ENCODE measurements at places on chromosomes 3 and 15.

DNA sequence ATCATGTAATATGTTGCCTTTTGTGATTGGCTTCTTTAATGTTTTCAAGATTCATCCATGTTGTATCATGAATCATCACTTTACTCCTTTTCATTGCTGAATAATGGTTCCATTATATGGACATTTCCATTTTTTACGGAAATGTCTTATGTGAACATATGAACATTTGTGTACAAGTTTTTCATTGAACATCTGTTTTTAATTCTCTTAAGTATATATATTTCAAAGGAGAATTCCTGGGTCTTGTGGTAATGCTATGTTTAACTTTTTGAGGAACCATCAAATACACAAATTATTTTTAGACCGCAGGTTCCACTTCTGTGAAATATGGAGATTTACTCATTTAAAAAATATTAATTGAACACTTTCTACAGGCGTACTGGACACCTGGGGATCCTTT, 85.7 kb downstream of the ARIH1 start:
- no peak for DNase-seq

DNA sequence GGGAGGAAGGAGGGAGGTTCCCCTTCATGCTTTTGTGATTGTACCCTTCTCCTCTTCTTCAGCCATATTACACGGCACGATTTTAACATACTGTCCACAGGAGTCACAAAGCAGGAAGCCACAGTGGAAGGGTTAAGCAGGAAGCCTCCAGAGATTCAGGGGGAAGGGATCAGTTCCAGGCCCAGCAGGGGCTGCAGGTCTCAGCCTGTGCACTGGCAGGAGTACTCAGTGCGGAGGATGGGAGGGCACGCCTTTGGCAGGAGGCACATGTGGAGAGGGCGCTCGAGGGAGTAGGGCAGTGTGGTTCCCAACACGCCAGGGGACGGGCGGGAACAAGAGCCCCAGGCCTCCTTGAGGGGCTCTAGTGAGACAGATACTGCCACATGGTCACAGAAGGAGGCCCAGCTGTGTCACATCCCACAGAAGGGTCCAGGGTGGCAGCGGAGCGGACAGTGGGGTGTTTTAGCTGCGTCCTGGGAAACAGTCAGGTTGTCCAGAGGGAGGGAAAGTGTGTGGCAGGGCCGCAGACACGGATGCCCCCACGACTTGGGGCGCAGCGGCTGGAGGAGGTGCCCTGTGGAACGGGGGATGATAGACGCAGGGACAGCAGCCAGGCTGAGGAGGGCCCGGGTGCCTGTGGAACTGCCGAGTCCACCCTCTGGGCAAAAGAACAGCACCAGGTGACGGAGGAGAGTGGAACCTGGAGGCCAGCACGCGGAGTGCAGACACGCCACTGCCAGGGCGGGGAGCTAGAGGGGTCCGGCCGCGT, 77.5 kb downstream of the CHSY1 start:
- no peak for DNase-seq

DNA sequence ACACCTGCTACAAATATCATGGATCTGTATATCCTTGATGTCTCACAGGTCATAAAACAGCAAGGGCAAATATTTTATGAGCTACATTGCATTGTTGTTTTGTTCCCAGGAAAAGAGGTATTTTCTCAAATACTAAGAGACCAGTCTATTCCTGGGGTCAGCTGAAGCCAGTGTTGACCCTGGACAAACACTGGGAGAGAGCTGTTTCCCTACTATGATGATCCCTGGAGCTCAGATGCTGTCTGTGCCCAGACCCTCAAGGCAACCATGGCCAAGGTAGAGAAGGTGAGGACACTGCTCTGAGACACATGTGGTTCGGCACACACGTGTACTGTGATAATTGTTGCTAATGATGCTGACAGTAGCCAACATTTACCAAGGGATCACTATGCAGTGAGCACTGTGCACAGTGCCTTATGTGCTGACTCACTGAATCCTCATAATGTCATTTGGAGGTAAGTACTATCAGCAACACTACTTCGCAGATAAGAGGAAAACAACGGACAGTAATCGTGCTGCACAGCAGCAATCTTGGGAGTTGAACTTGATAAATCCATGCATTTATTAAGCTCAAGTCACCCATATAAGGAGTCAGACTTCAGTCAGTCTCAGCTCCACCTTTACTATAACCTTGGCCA, 943.6 kb downstream of the FHIT start:
- DNase-seq = no peak

DNA sequence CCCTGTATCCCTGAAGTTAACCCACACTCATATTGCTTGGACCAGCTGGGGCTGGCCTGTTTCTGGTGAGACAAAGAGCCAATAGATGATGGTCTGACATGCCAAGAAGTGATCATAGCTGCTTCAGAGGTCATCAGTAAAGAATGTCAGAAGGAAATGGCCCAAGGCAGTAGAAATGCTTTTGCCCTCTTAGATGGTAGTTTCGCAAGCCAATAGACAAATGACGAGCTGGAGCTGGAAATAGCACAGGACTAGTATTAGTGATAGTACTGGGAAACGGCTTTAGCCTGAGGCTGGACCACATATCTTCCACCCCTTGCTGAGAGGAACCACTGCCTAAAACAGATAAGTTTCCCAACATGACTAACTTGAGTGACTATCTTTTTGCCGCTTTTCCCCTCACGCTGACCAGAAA, 176.1 kb upstream of the THBS1 start:
- no peak for DNase-seq

- DNase-seq = no peak
Observed at GRCh38 chr3:115040673-115041286, 106.3 kb downstream of the ZBTB20 start.

- DNase-seq = no peak
Observed at GRCh38 chr3:31462050-31462569, 70.6 kb upstream of the STT3B start.

DNA sequence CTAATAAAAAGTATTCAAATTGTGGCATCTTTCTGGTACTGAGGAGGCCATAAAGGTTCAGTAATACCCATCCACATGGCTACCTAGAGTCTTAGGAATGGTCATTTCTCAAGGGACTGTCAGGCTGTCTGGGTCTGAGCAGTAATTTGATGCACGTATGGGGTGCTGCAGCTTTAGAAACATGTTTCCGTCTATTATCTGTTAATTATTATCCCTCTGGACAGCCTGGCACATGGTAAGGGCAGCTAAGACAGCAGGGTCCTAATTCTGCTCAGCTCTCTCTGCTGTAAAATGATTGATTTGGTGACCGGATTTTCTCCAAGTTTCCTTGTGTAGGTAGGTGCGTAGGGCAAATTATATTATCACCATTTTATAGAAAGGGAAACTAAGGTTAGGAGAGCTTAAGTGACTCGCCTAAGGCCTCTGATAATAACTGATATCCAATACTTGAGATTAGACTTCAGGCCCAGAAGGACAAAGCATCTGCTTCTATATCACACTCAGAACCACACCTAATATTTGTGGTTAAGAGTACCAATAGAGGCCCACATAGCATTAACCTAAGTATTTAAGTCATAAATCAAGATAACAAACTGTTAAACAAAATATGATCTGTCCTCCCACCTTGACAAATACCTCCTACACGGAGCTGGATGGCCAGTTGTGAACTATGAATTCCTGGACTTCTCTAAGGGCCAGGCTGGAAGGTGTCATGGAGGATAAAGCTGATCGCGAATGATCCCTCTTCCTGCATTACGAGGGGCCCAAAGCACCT, 2.9 kb upstream of the RAP2B start:
- DNase-seq = no peak

DNA sequence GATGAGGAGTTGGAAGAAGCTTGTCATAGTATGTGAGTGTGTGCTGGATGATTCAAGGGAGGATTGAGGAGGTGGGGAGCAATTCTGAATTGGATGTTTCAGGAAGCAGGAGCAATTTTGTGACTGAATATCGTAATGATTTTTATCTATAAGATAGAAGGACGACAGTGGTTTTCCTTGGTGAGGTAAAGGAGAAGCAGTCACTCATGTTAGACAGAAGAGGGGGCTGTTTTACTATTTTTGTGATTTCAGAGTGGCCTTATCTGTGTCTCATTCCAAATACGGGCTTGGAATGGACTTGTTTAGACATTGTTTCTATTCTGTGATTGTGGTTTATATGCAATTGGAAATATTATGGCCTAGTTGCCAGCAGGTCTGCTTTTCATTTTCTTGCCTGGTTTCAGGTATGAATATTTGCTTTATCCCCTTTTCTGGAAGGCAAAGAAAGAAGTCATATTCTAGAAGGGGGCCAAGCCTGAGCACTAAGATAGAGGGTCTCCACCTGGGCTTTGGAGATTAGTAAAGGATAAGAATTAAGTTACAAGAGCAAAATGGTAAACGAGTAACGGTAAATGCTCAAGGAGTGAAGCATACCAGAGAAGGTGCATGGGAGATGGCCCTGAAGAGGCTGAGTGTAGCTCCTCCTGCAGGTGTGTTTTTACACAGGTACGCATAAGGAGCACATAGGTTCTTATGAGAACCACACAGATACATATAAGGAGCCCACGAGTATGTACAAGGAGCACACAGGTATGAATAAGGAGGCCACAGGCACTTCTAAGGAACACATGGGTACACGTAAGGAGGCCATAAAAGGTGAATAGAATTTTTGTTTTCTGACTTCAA, 124.6 kb upstream of the KCNAB1 start:
- DNase-seq = no peak

- no peak for DNase-seq
Observed at GRCh38 chr3:113105966-113106660, 105.2 kb upstream of the BOC start.

GRCh38 chr15:67559158-67559557, 16.7 kb downstream of the MAP2K5 start:
- peak; percentile 89 for DNase-seq

DNA sequence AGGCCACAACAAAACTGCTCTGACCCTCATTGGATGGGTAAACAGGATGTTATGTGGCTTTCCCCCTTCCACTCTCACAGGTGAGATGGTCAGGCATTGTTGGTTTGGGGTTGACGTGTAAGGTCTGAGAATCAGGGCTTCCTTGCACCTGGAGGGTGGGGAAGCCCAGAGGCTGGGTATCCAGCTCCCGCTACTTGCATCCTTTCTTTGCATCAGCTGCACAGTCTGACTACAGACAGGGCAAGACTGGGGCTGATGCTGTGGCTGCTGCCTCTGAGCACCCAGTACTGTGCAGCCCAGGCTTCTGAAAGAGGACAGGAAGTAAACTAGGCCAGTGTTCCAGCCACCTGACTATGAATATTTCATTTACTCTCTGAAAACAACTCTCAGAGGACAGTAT, 58.0 kb upstream of the ATP2B2 start:
- no peak for DNase-seq

DNA sequence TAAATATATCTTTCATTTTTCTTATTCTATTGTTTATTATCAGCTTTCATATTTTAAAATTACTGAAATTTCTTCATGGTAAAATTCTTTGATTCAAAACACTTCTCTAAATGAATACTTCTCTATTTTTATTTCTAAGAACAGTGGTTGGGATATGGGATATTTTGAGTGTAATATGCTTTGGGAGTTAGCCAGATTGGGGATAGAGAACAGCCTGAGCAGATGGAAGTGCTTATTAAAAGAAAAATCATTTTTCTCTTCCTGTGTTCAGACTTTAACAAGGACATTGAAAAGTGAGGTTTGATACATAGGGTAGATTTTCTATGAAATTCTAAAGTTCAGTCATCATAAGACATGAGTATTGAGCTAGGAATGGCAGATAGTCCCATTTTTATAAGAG, 84.8 kb downstream of the COL6A5 start:
- DNase-seq = no peak

DNA sequence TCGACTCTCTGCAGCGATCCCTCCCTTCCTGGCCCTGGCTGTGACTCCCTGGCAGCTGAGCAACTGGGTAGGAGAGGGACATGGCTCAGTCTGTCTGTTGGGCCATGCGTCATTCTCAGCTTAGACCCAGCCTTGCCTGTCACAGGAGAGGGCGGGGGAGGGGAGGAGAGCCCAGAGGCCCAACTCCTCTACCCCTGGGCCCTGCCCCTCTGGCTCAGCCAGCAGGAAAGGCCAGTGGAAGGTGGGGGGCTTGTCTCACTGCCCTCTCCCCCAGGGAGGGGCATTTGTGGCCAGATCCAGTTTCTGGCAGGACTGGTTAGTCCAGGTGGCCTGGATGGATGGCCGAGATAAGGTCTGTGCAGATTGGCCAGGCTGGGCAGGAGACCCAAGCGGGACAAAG, 31.6 kb downstream of the DNAJB8 start:
- no peak for DNase-seq

- no peak for DNase-seq
Observed at GRCh38 chr15:101561584-101561906, 72.0 kb upstream of the PCSK6 start.

DNA sequence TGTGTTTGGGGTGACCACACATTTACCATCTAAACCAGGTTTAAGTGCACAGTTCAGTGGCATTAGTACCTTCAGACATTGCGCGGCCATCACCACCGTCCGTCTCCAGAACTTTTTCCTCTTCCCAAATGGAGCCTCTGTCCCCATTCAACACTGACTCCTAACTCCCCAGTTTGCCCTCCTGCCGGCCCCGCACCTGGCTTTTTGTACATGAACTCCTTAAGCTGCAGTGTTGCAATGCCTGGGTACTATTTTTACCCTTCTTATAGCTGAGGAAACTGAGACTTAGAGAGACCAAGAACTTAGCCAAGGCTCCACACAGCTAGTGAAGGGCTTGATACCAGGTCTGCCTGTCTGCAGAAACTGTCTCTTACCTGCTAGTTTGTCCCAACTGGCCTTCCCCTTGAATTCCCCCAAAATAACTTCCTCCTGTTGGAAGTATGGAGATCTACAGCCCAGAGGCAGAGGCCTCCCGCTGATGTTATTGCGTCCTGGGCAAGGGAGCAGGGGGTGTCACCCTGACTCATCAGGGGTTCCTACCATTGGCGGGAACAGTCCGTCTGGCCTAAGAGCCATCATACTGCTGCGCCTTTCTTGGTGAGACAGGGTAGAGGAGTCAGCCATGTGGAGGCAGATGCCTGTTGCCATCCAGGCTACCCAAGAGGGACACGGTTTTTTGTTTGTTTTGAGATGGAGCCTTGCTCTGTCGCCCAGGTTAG, 65.6 kb downstream of the GRIP2 start:
- no peak for DNase-seq

- DNase-seq = no peak
Observed at GRCh38 chr3:174495311-174495710, 363.8 kb upstream of the NAALADL2 start.
